Psoas muscle (tissue), 8 donors: ENCODE measurements at places on chromosomes 6 and 20. TPM values are rescaled to one million over a fixed set of nuclear protein-coding genes. Genes with fewer than 3 reads are reported as not detected.

Gene RXRB
- polyA plus RNA-seq: 29.3 TPM

Gene BMP6
- polyA plus RNA-seq: 4.8 TPM

Gene DYNLT1
- 202 TPM for polyA plus RNA-seq

Gene AKAP7
- polyA plus RNA-seq: 1.3 TPM

Gene PAK5
- polyA plus RNA-seq: not detected

Gene EIF6
- polyA plus RNA-seq: 71.1 TPM

Gene MDFI
- polyA plus RNA-seq: 0.53 TPM

Gene C2
- 1.2 TPM for polyA plus RNA-seq

Gene DOK5
- polyA plus RNA-seq: 9.1 TPM

Gene SLC4A11
- polyA plus RNA-seq: 0.39 TPM

Gene NR2E1
- not detected for polyA plus RNA-seq

Gene CASP8AP2
- polyA plus RNA-seq: 13.3 TPM
